Articular chondrocyte of knee joint (primary cell): ENCODE measurements at places on chromosomes 7 and 10. TPM values are rescaled to one million over a fixed set of nuclear protein-coding genes. Genes with fewer than 3 reads are reported as not detected.

The TMEM225B gene
- total RNA-seq: 0.26 and 0.43 TPM in 2 replicates

The LRRN3 gene
- 0.26 and 0.76 TPM in 2 replicates for total RNA-seq

The CABCOCO1 gene
- 3.8 and 6.8 TPM in 2 replicates for total RNA-seq

The SLC29A3 gene
- 3.1 and 4.2 TPM in 2 replicates for total RNA-seq

The AMPH gene
- 4.3 and 5.4 TPM in 2 replicates for total RNA-seq

The TMEM229A gene
- not detected in 2 replicates for total RNA-seq

The OR2A5 gene
- total RNA-seq: not detected in 2 replicates

The FAM25G gene
- total RNA-seq: not detected in 2 replicates

The ANXA8 gene
- total RNA-seq: 0.22 and 0.39 TPM in 2 replicates

The CALML5 gene
- not detected in 2 replicates for total RNA-seq

The SGCE gene
- total RNA-seq: 31.2 and 69.4 TPM in 2 replicates

The GIMAP6 gene
- 0.11 TPM in 1 of 2 replicates, not detected in the other for total RNA-seq

The MNX1 gene
- not detected in 2 replicates for total RNA-seq

The MAT1A gene
- total RNA-seq: not detected in 2 replicates

The GPR15LG gene
- not detected in 2 replicates for total RNA-seq

The DYDC2 gene
- total RNA-seq: not detected in 2 replicates

The SPDYE6 gene
- total RNA-seq: not detected in 2 replicates

The CACNB2 gene
- 1.0 and 2.6 TPM in 2 replicates for total RNA-seq

The LANCL2 gene
- 14.8 and 20.4 TPM in 2 replicates for total RNA-seq

The POLL gene
- total RNA-seq: 11.6 and 14.9 TPM in 2 replicates

The PTPRE gene
- 17.4 and 30.7 TPM in 2 replicates for total RNA-seq

The MPP7 gene
- total RNA-seq: 9.9 and 11.6 TPM in 2 replicates

The LIPK gene
- not detected in 2 replicates for total RNA-seq

The PTER gene
- 28.1 and 32.8 TPM in 2 replicates for total RNA-seq
